ENCODE measurements at places on chromosomes 3 and 15. TPM values are rescaled to one million over a fixed set of nuclear protein-coding genes. Genes with fewer than 3 reads are reported as not detected.
A peak's percentile ranks its signal among the peaks of the same experiment; 100 is the strongest.

GRCh38 chr3:134563601-134564000 lies 77.7 kb downstream of the CEP63 start:
- H3K27me3 ChIP-seq = no peaks in the 10 kb centered on the region
- H3K27ac ChIP-seq = no peak overlapping the region
- no peak overlapping the region for H3K4me3 ChIP-seq
- H3K4me1 ChIP-seq = no peaks in the 10 kb centered on the region

CCDC80 gene
- polyA plus RNA-seq = 12.4 TPM

DNA sequence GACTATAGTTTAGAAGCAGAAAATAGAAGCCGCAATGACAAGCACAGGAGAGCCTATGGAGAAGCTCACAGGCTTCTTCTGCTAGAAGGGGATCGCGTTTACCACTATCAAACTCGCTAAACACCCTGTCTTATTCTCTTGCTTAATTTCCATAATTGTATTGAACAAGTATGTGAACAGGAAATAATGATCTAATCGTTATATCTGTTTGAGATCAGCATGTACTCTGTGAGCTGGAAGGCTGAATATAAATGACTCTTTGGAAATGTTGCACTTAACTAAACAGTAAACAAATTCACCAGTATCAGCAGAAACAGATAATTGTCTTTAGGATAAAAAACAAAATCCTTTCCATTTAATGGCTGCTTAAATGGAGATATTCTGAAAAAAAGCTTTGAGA lies 15.0 kb downstream of the NEK10 start:
- no peaks in the 10 kb centered on the region for H3K4me1 ChIP-seq
- no peaks in the 10 kb centered on the region for H3K36me3 ChIP-seq
- no peak overlapping the region for H3K4me3 ChIP-seq
- H3K27me3 ChIP-seq = no peaks in the 10 kb centered on the region
- no peak overlapping the region for H3K27ac ChIP-seq
- no peak for DNase-seq

DNA sequence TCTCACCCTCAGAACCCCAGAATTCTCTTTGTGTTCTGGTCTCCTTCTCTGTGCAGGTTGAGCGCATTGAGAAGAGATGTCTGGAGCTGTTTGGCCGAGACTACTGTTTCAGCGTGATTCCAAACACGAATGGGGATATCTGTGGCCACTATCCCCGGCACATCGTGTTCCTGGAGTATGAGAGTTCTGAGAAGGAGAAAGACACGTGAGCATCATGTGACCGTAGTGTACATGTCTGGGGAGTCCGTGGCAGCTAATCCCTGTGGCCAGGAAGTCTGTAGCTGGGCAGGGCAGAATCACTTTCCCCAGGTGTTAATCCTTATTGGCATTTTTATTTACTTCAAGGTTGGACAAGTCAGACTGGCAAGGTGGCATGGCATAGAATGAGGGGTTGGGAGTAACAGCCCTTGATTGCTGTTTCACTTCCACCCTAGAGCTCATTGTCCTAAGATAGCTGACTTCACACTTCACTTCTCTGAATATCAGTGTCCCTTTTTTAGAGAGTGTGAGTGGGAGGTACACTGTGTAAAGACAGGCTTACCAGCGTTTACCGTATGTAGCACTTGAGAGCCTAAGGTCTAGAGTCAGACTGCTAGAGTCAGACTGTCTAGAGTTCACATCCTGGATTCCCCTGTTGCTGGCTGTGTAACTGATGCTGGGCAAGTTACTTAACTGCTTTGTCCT lies 4.4 kb downstream of the MTMR14 start:
- DNase-seq = no peak
- no peak overlapping the region for H3K4me3 ChIP-seq
- H3K36me3 ChIP-seq = no peaks in the 10 kb centered on the region
- H3K4me1 ChIP-seq = peaks cover 20% of the 10 kb centered on the region
- H3K27ac ChIP-seq = no peak overlapping the region
- no peaks in the 10 kb centered on the region for H3K27me3 ChIP-seq

DNA sequence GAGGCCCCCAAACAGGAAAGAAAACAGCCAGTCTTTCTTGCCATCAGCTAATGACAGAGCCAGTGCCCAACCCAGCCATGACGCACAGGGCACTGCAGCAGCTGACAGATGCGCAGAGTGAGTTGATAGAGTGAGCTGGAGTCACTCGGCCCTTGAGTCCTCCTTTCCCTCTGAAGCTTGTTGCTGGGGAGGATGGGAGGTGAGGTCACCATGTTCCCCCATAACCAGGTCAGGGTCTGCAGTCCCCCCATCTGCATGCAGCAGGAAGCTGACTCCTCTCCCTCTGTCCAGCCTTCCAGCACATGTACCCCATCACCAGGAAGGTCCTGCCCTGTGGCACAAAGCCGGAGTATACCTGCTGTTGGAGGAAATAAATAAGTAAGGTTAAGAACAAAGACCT lies 174.6 kb downstream of the ABHD5 start:
- no peaks in the 10 kb centered on the region for H3K4me1 ChIP-seq
- H3K4me3 ChIP-seq = no peak overlapping the region
- no peaks in the 10 kb centered on the region for H3K36me3 ChIP-seq
- no peaks in the 10 kb centered on the region for H3K27me3 ChIP-seq
- no peak overlapping the region for H3K27ac ChIP-seq
- no peak for DNase-seq

DNA sequence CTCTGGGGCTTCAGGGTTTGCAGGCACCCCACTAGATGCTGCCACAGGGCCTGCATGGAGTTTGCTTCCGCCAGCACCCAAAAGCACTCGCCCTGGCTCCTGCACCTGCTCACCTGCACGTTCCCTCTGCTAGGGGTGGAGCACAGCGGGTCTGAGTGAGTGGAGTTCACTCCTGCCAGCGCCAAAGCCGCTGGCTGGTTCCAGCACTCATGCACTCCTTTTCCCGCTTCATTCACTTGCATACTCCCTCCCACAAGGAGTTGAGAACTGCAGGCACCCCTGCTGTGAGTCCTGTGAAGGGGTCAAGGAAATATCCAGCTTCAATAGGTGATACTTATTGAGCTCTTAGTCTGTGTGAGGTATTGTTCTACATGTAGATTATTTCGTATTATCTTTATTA lies 537.5 kb downstream of the NR2F2 start:
- H3K36me3 ChIP-seq = no peaks in the 10 kb centered on the region
- no peaks in the 10 kb centered on the region for H3K4me1 ChIP-seq
- no peak for DNase-seq
- H3K27me3 ChIP-seq = no peaks in the 10 kb centered on the region
- no peak overlapping the region for H3K4me3 ChIP-seq

CCDC9B gene
- 30.4 TPM for polyA plus RNA-seq

DNA sequence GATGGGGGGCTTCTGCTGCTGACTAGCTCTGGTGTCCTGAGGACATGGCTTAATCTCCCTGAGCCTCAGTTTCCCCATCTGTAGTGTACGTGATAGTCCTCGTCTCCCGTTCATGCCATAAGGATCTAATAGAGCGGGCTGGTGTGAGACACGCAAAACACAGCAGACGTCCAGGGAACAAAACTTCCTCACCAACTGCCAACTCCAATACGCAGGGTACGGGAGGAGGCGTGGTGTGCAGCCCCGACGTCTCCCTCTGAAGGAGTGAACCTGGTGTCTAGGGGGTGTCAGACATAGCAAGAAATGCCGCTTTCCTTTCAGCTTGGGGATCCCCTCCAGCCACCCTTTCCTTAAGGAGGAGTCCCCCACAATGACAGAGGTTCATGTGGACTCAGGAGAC lies 55.0 kb downstream of the SMAD6 start:
- no peaks in the 10 kb centered on the region for H3K36me3 ChIP-seq
- H3K4me3 ChIP-seq = no peak overlapping the region
- no peak for DNase-seq
- H3K27me3 ChIP-seq = no peaks in the 10 kb centered on the region

DNA sequence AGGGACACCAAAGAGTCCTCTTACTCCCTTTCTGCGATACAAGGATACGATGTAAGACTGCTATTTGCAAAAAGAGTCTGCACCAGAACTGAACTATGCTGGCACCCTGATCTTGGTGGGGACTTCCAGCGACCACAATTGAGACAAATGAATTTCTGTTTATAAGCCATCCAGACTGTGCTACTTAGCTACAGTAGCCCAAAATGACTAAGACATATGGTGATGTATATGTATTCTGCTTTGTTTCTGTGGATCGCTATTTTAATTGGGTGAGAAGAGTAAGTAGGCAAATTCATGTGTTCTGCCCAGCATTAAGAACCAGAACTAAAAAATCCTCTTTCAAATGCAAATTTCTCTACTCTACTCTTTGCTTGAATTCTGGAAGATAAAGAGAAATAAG lies 720.9 kb downstream of the DIPK2A start:
- no peaks in the 10 kb centered on the region for H3K4me1 ChIP-seq
- no peak overlapping the region for H3K4me3 ChIP-seq
- DNase-seq = no peak
- no peaks in the 10 kb centered on the region for H3K27me3 ChIP-seq
- no peaks in the 10 kb centered on the region for H3K36me3 ChIP-seq

DNA sequence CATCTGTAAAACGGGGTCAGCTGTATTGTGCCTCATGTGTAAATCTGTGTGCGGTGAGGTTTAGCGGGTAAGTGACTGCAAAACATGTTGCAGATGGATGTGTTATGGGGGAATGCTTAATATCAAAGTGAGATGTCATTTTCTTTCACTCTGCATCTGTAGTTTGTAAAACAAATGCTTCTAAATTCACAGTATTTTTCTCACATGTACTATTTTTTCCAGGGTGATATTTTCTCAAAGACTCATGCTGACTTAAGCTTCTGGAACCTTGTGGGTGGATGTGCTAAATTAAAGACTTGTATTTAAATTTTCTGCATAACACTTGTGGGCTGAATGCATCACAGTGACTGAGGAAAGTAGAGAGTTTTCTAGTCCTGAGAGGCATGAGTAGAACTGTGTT lies 115.2 kb upstream of the TP63 start:
- no peaks in the 10 kb centered on the region for H3K36me3 ChIP-seq
- H3K4me1 ChIP-seq = no peaks in the 10 kb centered on the region
- no peaks in the 10 kb centered on the region for H3K27me3 ChIP-seq
- DNase-seq = no peak

DNA sequence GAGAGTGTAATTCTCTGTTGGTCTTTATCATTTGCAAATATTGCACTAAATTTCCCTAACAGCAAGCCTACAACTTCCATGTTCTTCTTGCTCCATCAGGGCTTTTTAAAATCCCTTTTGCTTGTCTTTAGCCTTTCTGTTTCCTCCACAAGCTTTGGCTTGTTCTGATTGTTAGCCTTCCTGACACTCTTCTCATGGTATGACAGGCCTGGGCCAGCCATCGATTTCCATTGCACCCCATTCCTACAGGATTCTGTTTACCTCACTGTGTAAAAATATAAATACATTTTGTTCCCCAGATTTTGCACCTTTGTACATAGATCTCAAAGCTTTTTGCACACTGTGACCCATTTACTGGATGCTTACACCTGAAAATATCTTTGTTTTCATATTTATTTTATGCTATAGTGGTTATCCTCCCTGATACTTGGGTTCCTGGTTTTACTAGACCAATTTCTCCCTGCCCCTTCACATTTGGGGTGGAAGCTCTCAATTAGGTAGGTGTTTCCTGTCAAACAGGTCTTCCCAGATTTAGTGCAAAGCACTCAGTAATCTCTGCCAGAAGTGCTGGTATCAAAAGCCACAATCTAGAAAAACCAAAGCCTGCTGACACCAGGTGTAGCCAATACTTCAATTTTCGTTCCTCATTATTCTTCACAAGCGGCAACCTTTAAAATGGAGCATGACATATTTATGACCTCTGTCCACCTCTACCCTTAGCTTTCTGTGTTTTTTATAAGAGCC lies 57.9 kb upstream of the PPP2R3A start:
- H3K4me3 ChIP-seq = no peak overlapping the region
- DNase-seq = no peak
- no peaks in the 10 kb centered on the region for H3K36me3 ChIP-seq

DNA sequence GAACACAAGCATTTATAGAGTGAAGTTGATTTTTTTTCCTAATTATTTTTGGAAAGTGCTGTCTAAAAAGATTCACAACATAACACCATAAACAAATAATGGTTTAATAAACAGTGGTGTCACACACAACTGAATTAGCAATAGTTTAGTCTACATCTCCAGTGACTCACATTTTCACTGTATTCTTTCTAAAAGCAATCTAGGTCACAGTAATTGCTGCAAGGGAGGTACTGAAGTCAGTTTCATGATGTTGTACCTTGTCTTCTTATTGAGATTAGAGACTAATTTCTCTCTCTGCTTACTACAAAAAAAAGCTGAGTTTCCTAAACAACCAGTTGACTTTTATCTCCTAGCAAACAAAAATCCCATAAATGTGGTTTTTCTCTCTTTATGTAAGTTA lies 29.6 kb downstream of the PLSCR4 start:
- H3K27ac ChIP-seq = peak overlapping the region; percentile 24
- no peaks in the 10 kb centered on the region for H3K27me3 ChIP-seq
- H3K4me3 ChIP-seq = no peak overlapping the region
- H3K4me1 ChIP-seq = peaks cover 55% of the 10 kb centered on the region
- no peaks in the 10 kb centered on the region for H3K36me3 ChIP-seq

DNA sequence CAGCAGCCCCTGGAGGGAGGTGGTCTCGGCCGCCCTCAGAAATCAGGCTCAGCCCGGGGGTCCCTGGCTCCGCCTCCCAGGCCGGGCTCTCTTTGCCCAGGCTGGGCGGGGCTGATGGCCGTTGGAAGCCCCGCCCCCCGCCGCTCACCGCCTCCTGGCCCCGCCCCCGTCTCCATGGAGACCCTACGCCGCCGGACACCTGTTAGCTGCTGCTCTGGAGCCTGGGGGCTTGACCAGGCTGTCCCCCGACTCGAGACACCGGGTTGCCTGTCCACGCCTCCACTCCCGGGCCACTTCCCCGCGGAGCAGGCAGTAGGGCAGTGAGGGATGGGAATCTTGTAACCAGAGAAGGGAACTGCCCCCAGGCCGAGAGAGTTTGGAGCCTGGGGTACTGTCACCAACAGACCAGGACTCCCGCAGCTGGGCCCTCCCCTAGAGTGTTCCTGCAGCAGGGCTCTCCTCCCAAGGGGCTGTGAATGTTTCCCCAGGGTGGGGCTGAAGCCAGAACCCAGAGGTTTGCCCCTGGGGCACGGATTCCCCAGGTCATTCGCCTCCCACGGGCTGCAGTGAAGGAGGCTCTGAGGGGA lies 27.8 kb upstream of the RPL32 start:
- peak; percentile 71 for DNase-seq
- no peak overlapping the region for H3K4me3 ChIP-seq
- no peaks in the 10 kb centered on the region for H3K36me3 ChIP-seq
- H3K27me3 ChIP-seq = no peaks in the 10 kb centered on the region
- H3K4me1 ChIP-seq = peaks cover 8% of the 10 kb centered on the region
- H3K27ac ChIP-seq = no peak overlapping the region

DNA sequence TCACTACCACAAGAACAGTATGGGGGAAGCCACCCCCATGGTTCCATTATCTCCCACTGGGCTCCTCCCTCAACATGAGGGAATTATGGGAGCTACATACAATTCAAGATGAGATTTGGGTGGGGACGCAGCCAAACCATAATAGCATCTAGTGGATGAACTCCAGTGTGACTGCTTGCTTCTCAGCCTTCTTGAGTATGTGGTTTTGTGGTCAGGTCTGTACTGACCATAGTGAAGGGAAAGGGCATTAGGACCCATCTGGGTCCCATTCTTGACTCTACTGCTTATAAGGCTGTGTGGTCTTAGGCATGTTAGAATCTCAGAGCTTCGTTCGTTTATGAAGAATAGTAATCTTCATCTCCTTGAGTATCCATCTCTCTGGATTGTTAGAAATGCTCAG lies 81.4 kb downstream of the CGNL1 start:
- no peak overlapping the region for H3K27ac ChIP-seq
- no peak overlapping the region for H3K4me3 ChIP-seq
- H3K4me1 ChIP-seq = no peaks in the 10 kb centered on the region
- H3K36me3 ChIP-seq = no peaks in the 10 kb centered on the region
- H3K27me3 ChIP-seq = no peaks in the 10 kb centered on the region

GRCh38 chr3:177051411-177051810 lies 145.9 kb downstream of the TBL1XR1 start:
- H3K27ac ChIP-seq = no peak overlapping the region
- H3K4me1 ChIP-seq = peaks cover 17% of the 10 kb centered on the region
- H3K4me3 ChIP-seq = no peak overlapping the region
- DNase-seq = no peak
